ENCODE measurements at places on chromosomes 7 and 10.

DNA sequence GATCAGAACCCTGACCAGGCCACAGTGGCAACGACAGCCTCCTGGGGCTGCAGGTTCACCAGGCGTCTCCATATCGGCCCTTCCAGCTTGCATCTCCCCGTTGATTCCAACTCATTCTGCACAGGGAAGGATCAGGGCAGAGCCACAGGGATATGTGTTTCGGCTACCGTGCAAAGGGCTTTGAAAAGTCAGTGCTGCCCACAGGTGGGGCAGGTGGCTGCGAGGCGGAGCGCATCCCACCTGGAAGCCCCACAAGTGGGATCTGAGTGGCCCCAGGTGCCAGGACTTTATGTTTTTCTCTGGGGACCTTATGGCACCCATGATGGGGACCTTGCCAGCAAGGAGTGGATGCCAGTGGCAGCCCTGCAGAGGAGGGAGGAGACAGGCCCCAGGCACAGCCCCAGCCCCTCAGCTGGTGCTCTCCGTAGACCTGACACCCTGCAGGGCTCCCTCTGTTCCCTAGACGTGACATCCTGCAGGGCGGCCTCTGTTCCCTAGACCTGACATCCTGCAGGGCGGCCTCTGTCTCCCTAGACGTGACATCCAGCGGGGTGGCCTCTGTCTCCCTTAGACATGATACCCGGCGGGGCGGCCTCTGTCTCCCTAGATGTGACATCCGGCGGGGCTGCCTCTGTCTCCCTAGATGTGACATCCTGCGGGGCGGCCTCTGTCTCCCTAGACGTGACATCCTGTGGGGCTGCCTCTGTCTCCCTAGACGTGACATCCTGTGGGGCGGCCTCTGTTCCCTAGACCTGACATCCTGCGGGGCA is 189.4 kb downstream of the ELFN1 start:
- DNase-seq, result no peak

GRCh38 chr10:31808258-31809218 is 120.1 kb downstream of the ARHGAP12 start:
- no peak for DNase-seq

DNA sequence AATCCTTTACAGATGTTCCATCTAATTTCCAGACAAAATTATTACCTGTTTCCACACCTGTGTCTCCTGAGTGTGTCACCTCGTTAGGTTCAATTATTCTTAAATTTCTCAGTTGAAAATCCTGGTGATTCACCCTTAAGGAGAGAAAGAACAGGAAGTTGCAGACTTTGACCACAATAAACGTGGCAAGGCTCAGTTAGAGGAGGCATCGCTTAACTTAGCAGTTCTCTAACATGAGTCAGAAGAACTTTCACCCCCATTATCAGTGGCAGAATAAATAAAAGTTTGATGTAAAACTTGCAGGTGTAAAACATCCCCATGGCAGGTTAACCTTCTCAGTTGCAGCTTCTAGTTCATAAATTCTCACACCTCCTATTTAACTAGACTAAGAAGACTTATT is 8.3 kb downstream of the XPNPEP1 start:
- no peak for DNase-seq

- DNase-seq, result no peak
Measured at GRCh38 chr10:1163204-1163660, 107.0 kb downstream of the WDR37 start.

GRCh38 chr7:108794466-108794865 is 224.8 kb downstream of the DNAJB9 start:
- no peak for DNase-seq

- no peak for DNase-seq
Measured at GRCh38 chr10:121187391-121187790, 336.2 kb downstream of the WDR11 start.

DNA sequence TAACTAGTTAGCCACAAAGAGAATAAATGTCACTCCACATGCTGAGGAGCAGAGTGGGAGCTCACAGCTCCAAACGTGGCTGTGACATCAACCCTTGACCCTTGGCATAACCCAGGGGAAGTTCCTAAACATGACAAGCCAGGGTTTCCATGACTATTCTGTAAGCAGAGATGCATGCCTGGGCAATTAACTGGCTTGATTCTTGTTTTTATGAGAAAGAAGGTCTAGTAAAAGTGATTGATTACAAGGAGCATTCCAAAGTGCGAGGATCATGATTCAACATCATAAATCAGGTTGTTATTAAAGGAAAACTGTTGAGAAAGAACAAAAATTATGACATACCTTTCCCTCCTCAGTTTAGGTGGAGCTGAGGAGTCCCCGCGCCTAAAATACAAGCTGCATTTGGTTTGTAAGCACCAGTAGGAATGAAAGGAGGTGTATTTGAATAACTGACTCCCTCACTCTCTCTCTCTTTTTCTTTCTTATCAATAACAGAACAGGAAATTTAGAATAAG is 108.4 kb downstream of the SFMBT2 start:
- no peak for DNase-seq

DNA sequence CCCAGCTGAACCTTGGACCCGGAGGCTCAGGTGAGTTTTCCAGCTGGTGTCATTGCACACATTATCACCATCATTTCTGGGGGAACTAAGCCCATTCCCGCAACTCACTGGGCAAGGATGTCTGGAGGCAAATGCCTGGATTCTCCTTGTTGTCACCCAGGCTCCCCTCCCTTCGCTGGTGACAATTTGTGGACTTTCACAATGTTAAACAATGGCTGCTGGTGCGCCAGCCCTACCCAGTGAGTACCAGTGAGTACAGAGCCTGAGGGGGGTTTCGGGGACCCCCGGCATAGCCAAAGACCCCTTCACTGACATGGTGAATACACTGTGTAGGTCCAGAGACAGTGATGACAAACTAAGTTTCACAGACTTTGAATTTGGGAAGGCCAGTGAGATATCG is 189.2 kb downstream of the ADARB2 start:
- no peak for DNase-seq

- no peak for DNase-seq
Measured at GRCh38 chr10:21927631-21928353, 75.7 kb downstream of the DNAJC1 start.

Data from activated naive CD4-positive, alpha-beta T cell (primary cell).